GM04504 (cell line): ENCODE measurements at places on chromosomes 7 and 10.

GRCh38 chr10:102384606-102385429 lies 10.7 kb upstream of the NFKB2 start:
- no peak for DNase-seq

- no peak for DNase-seq
These were observed 1194.3 kb upstream of the CELF2 start for GRCh38 chr10:9823268-9823930.

DNA sequence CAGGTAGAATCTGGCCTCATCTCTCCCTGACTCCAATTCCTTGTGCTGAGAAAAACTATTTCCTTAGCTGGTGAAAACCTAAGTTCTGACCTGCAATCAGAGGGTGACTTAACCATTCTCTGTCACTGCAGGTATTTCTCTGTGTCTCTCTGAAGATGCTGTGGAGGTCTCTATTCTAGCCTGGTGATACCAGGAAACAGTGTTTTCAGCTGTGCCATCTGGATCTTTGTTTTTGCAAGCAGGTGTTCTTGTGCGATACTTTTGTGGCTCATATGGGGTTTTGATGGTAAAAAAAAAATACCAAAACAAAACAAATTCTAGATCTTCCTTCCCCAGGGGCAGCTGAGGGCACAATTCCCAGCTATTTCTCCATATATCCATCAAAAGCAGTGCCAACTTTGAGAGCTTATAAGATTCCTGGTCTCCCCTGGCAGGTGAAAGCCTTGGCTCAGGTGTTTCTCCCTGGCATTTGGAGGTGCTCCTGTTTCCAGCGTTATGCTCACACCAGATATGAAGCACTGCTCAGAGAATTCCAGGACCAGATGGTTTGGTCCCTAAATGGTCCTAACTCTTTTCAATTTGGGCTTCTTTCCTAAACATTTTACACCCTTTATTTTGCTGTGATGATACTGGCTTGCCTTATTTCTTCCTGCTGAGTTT lies 9.9 kb upstream of the NPVF start:
- no peak for DNase-seq

GRCh38 chr7:45026984-45027773 lies 27.2 kb downstream of the CCM2 start:
- DNase-seq: peak; percentile 19

GRCh38 chr7:16189026-16189715 lies 232.2 kb downstream of the CRPPA start:
- peak; percentile 30 for DNase-seq

DNA sequence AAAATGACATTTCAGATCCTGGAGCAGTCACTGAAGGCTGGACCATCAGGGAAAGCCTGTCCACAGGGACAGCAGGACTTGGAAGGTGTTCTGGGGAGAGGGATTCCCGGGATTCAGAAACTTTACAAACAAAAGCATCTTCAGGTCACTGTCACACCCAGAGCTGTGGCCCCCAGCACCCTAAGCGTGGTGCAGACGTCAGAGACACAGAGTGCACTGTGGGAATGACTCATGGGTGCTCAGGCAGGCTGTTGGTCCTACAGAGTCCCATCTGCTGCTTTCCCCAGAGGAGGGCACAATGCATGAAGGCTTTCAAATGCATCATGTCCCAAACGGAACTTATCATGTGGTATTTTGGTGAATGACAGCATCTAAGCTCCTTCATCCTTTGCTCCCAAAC lies 13.1 kb upstream of the LRMDA start:
- no peak for DNase-seq

GRCh38 chr7:19114551-19114855 lies 2.9 kb downstream of the TWIST1 start:
- DNase-seq: no peak

- no peak for DNase-seq
These were observed 41.1 kb downstream of the BRI3 start for GRCh38 chr7:98322331-98323270.

DNA sequence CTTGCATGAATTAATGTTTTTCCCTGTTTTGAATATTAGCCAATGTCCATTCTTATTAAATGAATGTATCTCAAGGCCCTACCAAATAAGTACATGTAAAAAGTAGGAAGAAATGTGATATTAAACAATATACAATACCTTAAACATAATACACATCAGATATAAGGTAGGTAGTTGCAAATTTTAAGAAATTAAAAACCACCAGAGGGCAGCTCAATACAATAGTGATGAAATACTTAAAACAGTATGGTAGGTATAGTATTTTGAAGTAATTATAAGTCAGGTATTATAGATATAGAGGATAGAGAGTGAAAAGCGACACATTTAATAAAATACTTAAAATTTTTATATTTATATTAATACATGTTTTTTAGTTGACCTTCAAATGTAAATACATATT lies 43.6 kb upstream of the CDK14 start:
- DNase-seq: no peak

DNA sequence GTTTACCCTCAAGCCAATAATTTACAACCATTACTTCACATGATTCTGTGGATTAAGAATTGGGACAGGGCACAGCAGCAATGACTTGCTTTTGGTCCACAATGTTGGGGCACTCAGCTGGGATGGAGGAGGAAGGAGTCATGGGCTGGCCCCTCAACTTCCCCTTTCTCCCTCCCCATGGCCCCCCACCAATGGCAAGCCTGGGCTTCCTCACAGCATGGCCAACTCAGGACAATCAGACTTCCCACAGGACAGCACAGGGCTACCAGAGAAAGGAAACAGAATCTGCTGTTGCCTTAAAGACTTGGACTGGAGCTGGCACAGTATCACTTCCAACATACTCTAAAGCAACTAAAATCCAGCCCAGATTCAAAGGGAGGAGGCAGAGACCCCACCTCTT lies 160.7 kb downstream of the PTPN20 start:
- no peak for DNase-seq

DNA sequence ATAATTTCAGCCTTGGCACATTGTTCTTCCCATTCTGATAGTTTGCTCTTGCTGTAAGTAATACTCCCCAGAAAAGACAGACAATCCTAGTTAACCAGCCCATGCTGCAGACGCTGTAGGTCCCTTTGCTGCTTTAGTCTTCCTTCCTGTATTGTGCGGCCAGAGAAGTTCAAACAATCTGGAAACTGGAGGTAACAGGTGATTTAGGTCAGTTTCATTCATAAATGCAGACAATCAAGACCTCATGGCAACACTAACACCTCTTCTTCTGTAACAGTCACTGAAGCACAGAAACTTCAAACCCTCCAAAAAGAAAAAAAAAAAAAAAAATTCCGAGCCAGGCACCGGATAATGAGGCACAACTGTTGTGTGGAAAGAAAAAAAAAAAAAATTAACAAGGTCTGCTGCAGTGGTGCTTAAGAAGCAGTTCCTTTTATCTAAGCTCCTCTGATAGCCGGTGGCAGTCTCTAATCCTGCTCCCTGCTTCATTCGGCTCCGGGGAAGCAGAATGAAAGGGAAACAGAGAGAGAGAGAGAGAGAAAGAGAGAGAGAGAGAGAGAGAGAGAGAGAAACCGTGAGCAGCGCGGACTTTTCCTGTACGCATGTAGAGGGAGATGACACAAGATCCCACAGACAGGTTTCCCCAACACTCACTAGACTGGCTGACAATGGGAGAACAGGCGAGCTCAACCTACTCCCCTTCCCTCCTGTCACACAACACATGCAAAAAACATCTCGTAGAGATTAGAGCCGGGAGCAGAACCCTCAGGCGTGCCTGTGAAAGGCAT lies at the start of gene SEMA3A:
TSS of gene SEMA3A (minus strand) at position 306 of the 788 bp plus-strand sequence. CDS start at position 103, 203 bp downstream.
- DNase-seq: peak; percentile 60

GRCh38 chr10:24305551-24306506 lies 96.9 kb downstream of the KIAA1217 start:
- DNase-seq: no peak

GRCh38 chr10:67657775-67658174 lies 38.2 kb downstream of the CTNNA3 start:
- DNase-seq: no peak

DNA sequence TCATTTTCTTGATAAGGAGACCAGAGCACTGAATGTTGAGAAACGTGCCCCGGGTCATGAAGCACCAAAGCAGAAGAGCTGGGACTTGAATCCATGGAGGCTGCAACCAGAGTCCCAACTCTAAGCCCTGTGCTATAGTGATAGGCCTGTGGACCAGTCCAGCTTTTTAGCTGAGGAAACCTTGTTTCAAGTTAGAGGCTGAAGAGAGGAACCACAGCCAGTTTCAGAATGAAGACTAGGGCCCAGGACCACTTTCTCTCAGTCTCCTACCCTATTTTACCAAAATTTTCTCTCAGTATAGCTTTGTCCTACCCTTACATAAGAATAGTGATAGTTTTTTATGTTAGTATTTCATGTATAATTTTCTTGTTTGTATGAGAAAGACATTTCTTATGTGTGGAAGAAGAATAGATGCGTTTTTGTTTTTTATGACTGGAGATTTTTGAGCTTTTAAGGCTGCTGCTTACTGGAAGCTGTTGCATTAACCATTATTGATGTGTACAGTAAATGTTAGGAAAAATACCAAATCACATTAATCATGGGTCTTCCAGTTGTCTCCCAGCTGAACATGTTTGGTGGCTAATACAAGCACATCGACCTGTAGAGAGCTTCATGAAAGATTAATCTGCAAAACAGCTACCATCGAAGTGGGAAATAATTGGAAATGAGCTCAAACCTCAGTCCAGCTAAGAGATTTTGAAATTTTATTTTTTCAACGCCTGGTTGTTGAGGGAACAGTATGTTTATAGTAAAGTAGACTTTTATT lies 45.0 kb upstream of the CSTF2T start:
- DNase-seq: no peak

- no peak for DNase-seq
These were observed 53.3 kb downstream of the TPST1 start for GRCh38 chr7:66258409-66258808.

- no peak for DNase-seq
These were observed 1000.0 kb upstream of the CELF2 start for GRCh38 chr10:10017716-10018115.

- DNase-seq: no peak
These were observed 452.0 kb downstream of the LRMDA start for GRCh38 chr10:75883081-75884072.

- DNase-seq: no peak
These were observed 204.7 kb downstream of the TAX1BP1 start for GRCh38 chr7:27944643-27945042.

- DNase-seq: no peak
These were observed 31.9 kb downstream of the PDSS1 start for GRCh38 chr10:26729395-26729794.

GRCh38 chr10:3060481-3060889 lies 6.9 kb upstream of the PFKP start:
- DNase-seq: no peak

GRCh38 chr7:128446306-128446705 lies 9.4 kb upstream of the HILPDA start:
- no peak for DNase-seq

- no peak for DNase-seq
These were observed 19.9 kb upstream of the HSPB1 start for GRCh38 chr7:76282344-76283253.

- no peak for DNase-seq
These were observed 10.2 kb upstream of the YWHAG start for GRCh38 chr7:76369018-76369417.

- DNase-seq: peak; percentile 79
These were observed 14.6 kb upstream of the ZSCAN21 start for GRCh38 chr7:100034871-100035510.

GRCh38 chr10:34156781-34157425 lies 658.2 kb downstream of the PARD3 start:
- no peak for DNase-seq

DNA sequence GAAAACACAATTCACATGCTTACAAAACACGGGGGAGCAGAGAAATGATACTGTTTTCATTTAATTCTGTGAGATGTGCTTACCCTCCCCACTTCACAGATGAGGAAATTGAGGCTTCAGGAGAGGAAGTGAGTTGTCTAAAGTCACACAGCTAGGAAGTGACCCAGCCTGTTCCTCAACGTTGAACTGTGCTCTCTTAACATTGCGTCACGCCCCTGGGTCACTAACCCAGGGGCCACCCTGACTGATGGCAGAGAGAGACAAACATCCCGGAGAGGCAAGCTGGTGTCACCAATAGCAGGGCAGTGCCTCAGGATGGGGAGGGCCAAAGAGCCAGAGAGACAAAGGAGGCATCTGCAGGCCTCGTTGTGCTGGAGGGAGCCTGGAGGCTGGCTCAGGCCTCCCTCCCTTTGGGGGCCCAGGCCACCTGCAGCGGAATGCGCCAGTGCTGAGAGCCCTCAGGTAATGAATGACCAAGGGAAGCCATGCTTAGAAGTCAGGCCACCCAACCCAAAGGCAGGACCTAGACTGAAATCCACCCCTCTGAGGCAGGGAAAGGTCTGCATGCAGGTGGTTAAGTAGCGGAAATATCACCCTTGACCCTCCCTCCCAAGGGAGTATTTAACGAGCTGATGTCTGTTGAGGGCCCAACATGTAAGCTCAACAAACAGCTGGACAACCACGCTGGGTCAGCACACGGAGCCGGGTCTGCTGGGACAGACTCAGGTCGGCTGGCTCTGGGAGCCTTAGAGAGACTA lies 81.3 kb downstream of the C10orf105 start:
- no peak for DNase-seq

DNA sequence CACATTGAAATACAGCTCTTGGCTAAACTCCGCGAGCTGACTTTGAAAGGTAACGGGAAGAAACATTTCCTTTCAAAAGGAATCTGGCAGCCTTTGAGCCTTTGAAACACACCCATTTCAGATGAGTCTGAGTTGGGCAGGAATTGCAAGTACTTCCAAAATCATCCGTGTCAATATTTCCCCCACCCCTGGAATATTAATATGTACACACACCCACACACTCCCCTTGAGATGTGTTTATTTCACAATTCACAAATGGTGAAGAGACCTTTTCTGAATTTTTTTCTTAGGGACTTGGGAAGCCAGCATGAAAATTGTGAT lies 438.7 kb upstream of the NRP1 start:
- no peak for DNase-seq

- no peak for DNase-seq
These were observed 199.7 kb upstream of the FRMD4A start for GRCh38 chr10:14530465-14530864.

- DNase-seq: no peak
These were observed 130.4 kb upstream of the GHITM start for GRCh38 chr10:84008878-84009277.

- DNase-seq: no peak
These were observed 345.3 kb downstream of the CXCL12 start for GRCh38 chr10:44039599-44039998.

- DNase-seq: no peak
These were observed 2.7 kb downstream of the TRUB1 start for GRCh38 chr10:114940735-114941134.

DNA sequence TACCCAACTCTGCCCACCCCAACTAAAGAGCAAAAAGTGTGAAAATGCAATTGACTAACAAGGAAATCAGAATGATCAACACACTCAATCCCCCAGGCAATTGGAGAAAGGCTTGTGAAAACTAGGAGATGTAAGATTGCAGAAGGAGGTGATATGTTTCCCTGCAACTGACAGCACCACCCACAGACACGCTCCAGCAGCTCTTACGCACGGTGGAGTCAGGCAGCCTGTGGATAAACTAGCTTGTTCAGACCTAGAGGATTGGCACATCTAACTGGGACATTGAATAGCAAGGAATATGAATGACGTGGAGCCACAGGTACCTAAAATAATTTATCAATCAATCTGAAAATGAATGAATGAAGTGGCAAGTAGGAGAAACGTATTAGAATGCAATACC lies 125.7 kb upstream of the MYO3A start:
- DNase-seq: no peak
